Spinal cord (tissue), 10 donors: ENCODE measurements at places on chromosomes 16 and 17. TPM values are rescaled to one million over a fixed set of nuclear protein-coding genes. Genes with fewer than 3 reads are reported as not detected.

Gene LHX1
- polyA plus RNA-seq, result 31.2 TPM

Gene SNN
- polyA plus RNA-seq, result 223 TPM

Gene KIF2B
- polyA plus RNA-seq, result not detected

Gene UBN1
- 15.6 TPM for polyA plus RNA-seq

Gene SRP68
- 63.3 TPM for polyA plus RNA-seq

Gene IGF2BP1
- polyA plus RNA-seq, result 6.6 TPM

Gene CRYBA1
- polyA plus RNA-seq, result 0.26 TPM

DNA sequence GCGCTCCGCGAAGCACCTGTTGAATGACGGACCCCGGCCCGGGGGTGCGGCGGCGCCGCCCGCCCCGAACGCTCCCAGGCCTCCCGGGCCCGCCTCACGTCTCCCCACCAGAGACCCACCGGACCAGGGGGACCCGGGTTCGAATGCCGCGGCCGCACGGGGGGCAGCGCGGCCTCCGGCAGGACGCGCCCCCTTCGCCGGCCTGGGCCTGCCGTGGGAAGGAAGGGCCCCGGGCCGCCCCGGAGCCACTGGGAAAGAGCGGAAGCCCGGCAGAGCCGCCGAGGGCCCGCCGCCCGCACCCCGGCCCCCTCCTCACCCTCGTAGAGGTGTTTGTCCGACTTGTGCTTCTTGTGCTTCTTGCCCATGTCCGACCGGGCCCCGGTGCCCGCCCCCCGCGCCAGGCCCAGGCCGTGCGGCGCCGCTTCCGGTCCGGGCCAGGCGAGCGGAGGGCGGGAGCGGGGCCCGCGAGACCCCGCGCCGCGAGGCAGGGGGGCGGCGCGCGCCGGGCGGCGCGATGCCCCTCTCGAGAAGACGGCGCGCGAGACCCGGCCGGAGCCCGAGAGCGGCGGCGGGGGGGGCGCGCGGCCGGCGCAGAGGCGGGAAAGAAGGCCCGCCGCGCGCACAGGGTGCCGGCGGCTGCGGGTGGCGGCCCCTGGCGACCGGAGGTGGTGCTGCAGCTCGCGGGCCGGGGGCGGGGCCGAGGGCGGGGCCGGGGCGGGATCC, at the start of gene BRD7:
Gene BRD7, minus strand, starts transcription at position 579 of the 723 bp plus-strand sequence. Its CDS starts 214 bp downstream, at position 365.
- no peak for DNase-seq
- no peaks in the 10 kb centered on the region for H3K27me3 ChIP-seq

DNA sequence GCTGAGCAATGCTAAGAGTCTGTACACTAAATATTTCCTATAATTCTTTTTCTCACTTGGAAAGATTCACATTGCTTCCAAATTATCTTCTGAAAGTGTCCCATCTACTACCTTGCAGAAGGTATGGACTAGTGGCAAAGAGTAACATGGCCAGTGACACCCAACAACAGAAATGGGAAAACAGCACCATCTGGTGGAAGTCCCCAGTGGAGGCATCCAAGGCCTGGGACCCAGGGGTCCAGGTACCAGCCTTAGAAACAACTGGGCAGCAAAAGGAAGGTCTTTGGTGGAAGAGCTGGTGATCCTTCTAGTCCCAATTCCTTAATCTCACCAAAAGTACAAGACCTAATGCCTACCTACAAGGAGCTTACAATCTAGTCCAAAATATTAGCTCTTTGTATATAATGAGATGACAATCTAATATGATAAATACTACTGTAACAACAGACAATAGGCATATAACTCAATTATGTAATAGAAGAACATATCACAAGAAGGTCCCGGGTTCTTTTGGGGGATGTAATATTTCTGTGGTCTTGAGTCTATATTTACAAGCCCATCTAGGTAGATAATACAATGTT, 55.3 kb downstream of the SKAP1 start:
- H3K27me3 ChIP-seq, result no peaks in the 10 kb centered on the region
- no peaks in the 10 kb centered on the region for H3K4me1 ChIP-seq
- DNase-seq, result no peak
- no peaks in the 10 kb centered on the region for H3K36me3 ChIP-seq

DNA sequence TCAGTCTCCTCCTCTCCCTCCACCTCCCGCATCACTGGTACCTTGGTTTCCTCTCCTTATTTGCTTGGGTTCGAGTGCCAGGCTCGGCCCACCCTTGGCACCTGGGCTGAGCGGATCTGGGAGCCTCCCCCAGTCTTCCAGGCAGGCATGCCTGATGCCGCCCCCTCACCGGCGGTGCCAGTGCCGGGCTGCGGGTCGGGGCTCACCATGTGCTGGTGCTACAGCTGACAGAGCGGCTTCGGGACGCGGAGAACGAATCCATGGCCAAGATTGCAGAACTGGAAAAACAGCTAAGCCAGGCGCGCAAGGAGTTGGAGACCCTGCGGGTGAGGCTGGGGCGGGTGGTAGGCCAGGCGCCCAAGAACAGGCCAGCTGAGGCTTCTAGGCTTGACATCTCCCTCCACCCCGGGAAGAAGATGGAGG, 19.2 kb downstream of the FMNL1 start:
- DNase-seq, result no peak
- H3K4me1 ChIP-seq, result peaks cover 46% of the 10 kb centered on the region
- peak overlapping the region; percentile 51 for H3K4me3 ChIP-seq
- peaks cover 44% of the 10 kb centered on the region for H3K36me3 ChIP-seq

DNA sequence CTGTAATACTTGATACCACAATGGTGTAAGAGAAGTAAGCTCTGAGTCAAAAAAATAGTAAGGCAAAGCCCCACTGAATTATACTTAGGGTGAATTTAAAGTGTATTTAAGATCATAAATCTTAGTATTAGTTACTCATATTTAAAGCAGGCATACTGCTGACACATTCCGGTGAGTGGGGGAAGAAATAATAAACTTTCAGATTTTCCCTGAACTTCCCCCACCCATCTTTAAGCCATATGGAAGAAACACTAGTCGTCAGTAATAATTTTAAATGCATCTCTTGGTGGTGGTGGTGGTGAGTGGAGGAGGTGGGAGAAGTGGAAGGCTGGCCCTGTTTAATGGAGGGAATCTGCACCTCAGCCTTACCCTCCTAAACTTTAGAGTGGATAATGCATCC, 20.5 kb downstream of the MPHOSPH6 start:
- H3K4me1 ChIP-seq, result no peaks in the 10 kb centered on the region
- H3K4me3 ChIP-seq, result no peak overlapping the region
- no peak overlapping the region for H3K27ac ChIP-seq
- H3K27me3 ChIP-seq, result no peaks in the 10 kb centered on the region
- peaks cover 2% of the 10 kb centered on the region for H3K36me3 ChIP-seq
- no peak for DNase-seq

DNA sequence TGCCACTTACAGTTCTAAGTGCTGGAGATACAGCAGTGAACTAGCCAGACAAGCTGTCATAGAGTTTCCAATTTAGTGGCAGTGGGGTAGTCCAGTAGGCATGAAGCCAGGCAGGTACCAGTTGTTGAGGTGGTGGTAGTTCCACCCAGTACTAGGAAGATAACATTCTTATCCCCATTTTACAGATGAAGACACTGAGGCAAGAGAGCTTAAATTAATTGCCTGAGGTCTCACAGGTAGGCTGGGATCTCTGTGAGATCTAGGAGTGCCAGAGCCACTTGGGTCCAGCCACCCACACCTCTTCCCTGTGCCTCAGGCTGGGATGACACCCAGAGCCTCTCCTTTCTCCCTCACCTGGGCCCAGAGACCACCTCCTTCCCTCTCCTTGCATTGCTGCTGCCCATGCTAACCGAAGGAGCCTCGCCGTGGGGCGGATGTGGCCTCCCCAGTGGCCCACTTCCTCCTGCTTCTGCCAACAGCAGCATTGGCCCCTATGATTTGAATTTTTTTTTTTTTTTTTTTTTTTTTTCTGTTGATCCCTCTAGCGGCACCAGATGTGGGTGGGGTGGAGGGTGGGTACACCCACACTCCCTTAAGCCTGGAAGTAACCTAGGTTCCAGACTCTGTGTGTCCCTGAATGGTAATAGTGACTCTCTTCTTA, 114.0 kb downstream of the PRKCB start:
- H3K4me1 ChIP-seq, result peaks cover 22% of the 10 kb centered on the region
- no peak for DNase-seq
- H3K27ac ChIP-seq, result no peak overlapping the region

DNA sequence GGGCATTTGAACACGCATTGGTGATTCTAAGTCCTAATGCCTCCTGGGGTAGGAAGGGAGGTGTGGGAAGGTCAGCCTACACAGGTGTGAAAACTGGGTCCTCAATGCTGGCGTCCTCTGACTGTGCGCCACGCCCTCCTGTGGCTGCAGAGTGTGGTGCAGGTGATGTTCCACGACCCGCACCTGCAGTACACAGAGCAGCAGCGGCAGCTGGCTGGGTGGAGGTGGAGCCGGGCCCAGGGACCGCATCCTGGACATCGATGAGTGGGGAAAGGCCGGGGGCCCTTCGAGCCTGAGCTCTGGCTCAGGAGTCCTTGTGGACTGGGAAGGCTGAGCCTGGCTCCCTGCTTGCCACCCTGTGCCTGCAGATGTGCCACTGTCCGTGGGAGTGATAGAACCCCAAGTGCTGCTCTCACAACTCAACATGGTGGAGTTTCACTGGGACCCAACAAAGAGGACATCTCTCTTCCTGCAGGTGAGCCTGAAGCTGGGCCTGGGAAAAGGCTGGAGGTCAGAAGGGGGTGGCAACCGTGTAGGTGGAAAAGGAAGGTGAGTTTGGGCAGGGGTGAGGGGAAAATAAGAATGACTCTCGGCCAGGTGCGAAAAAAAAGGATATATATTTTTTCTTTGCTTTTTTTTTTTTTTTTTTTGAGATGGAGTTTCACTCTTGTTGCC, 14.0 kb upstream of the STAC2 start:
- DNase-seq, result no peak
- H3K27ac ChIP-seq, result no peak overlapping the region
- peaks cover 5% of the 10 kb centered on the region for H3K27me3 ChIP-seq
- no peak overlapping the region for H3K4me3 ChIP-seq

- H3K27me3 ChIP-seq, result no peaks in the 10 kb centered on the region
- no peaks in the 10 kb centered on the region for H3K4me1 ChIP-seq
- H3K27ac ChIP-seq, result no peak overlapping the region
- no peak overlapping the region for H3K4me3 ChIP-seq
- no peak for DNase-seq
Observed at GRCh38 chr17:20920815-20921199, 122.0 kb downstream of the USP22 start.

DNA sequence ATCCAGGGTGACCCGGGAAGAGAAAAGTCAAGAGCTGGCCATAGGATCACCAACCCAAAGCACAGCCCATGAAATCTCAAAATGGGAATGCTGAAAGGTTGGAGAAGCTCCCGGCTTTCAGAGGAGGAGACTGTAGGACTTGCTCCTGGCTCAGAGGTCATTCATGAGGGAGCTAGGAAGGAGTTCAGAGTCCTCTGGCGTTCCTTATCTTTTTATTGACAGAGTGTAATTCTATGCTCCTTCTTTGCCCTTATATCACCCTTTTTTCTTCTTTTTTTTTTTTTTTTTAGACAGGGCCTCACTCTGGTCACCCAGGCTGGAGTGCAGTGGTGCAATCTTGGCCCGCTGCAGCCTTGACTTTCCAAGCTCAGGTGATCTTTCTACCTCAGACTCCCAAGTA, 27.3 kb upstream of the CNOT1 start:
- no peaks in the 10 kb centered on the region for H3K27me3 ChIP-seq
- peaks cover 3% of the 10 kb centered on the region for H3K4me1 ChIP-seq
- H3K4me3 ChIP-seq, result no peak overlapping the region
- no peak overlapping the region for H3K27ac ChIP-seq

GRCh38 chr17:33451221-33451620, 158.1 kb upstream of the ASIC2 start:
- no peak for DNase-seq
- H3K36me3 ChIP-seq, result no peaks in the 10 kb centered on the region
- no peak overlapping the region for H3K4me3 ChIP-seq

- no peak overlapping the region for H3K4me3 ChIP-seq
- H3K27ac ChIP-seq, result no peak overlapping the region
- DNase-seq, result no peak
- peaks cover 8% of the 10 kb centered on the region for H3K27me3 ChIP-seq
Observed at GRCh38 chr16:66274335-66275110, 92.0 kb upstream of the CDH5 start.

DNA sequence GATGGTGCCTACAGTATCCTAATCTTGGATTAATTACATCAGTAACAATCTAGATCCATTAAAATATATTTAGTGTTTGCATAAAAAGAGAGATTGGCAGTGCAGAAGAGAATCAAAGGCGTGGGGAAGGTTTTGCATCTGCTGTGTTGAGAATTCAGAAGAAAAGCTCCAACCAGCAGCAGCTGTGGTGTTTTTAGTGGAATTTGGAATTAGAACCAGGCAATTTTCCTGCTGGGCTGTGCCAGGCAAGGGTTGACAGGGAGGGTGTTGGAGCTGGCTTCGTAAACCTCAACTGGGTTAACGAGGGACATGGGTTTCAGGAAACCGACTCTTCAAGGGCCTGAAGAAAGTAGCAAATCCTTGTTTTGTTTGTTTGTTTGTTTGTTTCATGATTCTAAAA, 107.8 kb upstream of the WSCD1 start:
- H3K27ac ChIP-seq, result no peak overlapping the region
- H3K27me3 ChIP-seq, result peaks cover 2% of the 10 kb centered on the region
- H3K36me3 ChIP-seq, result no peaks in the 10 kb centered on the region

GRCh38 chr17:55677446-55677845, 45.2 kb downstream of the TMEM100 start:
- no peaks in the 10 kb centered on the region for H3K36me3 ChIP-seq
- no peak overlapping the region for H3K4me3 ChIP-seq
- H3K4me1 ChIP-seq, result peaks cover 2% of the 10 kb centered on the region
- H3K27ac ChIP-seq, result peak overlapping the region; percentile 21

GRCh38 chr17:80328634-80329380, 68.2 kb downstream of the RNF213 start:
- H3K36me3 ChIP-seq, result peaks cover 23% of the 10 kb centered on the region
- DNase-seq, result no peak
- no peaks in the 10 kb centered on the region for H3K27me3 ChIP-seq
- no peaks in the 10 kb centered on the region for H3K4me1 ChIP-seq
- H3K27ac ChIP-seq, result no peak overlapping the region
- no peak overlapping the region for H3K4me3 ChIP-seq

DNA sequence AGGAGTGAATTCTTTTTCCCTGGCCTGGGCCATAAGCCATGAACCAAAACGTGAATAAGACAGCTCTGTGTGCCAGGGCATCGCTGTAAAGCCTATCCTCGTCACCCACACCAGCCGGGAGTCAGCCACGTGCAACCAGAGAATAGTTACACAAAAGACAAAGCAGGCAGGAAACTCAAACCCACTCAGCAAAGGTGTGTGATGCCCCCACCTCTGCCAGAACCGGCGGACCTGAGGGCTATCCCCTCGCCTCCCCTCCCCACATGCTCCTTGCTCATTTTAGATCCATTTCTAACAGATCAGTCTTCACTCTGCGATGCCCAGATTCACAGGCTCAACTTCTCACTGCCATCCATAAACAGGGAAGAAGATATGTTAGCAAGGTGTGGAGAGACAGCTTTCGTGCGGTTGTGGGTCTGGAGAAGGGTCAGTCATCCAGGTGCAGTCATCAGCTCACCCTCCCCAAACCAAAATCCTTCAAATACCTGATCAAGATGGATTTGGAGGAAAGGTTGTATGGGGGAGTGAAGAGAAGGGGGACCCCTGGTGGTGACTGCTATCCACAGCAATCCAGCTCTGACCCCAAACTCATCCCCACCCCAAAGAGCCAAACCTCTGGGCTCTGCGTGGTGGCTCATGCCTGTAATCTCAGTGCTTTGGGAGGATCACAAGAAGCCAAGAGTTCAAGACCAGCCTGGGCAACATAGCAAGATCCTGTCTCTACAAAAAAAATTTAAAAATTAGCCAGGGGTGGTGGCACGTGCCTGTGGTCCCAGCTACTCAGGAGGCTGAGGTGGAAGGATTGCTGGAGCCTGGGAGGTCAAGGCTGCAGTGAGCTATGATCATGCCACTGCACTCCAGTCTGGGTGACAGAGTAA, 219.2 kb downstream of the C16orf78 start:
- peaks cover 43% of the 10 kb centered on the region for H3K4me1 ChIP-seq
- no peaks in the 10 kb centered on the region for H3K36me3 ChIP-seq
- H3K27ac ChIP-seq, result no peak overlapping the region
- H3K4me3 ChIP-seq, result no peak overlapping the region
